ENCODE measurements at places on chromosomes 1 and 21.
A peak's percentile ranks its signal among the peaks of the same experiment; 100 is the strongest.

GRCh38 chr1:222798975-222799374 is 15.9 kb upstream of the DISP1 start:
- no peak for DNase-seq

GRCh38 chr1:88509379-88509778 is 174.7 kb upstream of the PKN2 start:
- DNase-seq = no peak

DNA sequence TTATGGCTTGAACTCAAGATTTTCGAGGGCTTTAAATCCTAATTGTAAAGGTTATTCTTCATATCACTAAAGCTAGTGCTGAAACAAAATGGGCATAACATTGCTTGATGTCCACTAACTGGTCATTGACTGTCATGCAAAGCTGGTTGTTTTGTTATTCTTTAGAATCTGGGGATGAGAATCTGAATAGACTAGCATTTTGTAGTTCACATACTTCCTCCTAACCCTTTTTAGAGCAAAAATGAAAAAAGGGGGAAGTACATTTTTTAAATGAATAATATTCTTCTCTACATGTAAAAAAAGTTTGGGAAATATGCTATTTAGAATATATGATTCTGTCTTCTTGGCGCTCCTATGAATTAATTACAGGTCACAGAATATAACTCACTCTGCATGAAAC is 72.2 kb upstream of the HMCN1 start:
- no peak for DNase-seq

- no peak for DNase-seq
Measured at GRCh38 chr21:45618287-45618686, 25.2 kb upstream of the PCBP3 start.

DNA sequence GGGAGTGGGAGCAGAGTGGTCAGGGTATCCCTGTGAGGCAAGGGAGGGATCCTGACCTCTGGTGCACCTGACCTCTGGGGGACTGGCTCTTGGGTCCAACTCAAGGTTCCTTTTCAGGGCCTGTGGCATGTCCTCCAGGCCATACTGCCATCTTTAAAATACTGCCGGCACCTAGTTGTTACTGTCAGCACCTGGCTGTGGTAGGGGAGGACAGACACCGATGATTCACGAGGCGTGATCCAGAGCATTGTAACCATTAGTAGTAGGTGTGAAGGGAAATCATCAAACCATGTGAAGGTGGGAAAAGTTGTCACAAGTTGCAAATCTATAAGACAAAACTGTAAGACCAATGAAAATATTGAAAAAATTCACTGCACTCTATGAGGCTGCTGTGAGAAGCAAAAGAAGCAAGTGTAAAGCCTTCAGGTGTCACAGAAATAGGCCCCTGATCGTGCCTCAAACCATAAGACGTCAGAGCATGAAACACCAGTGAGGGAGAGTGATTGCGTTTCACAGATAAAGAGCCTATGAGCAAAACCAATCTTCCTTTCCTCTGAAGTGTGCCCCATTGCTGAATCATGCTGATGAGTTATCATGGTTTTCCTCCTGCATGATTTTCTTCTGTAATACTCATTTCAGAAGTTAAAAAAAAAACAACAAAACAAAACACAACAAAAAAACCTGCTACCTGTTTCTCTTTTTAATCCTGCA is 55.3 kb downstream of the CDC7 start:
- DNase-seq = no peak

DNA sequence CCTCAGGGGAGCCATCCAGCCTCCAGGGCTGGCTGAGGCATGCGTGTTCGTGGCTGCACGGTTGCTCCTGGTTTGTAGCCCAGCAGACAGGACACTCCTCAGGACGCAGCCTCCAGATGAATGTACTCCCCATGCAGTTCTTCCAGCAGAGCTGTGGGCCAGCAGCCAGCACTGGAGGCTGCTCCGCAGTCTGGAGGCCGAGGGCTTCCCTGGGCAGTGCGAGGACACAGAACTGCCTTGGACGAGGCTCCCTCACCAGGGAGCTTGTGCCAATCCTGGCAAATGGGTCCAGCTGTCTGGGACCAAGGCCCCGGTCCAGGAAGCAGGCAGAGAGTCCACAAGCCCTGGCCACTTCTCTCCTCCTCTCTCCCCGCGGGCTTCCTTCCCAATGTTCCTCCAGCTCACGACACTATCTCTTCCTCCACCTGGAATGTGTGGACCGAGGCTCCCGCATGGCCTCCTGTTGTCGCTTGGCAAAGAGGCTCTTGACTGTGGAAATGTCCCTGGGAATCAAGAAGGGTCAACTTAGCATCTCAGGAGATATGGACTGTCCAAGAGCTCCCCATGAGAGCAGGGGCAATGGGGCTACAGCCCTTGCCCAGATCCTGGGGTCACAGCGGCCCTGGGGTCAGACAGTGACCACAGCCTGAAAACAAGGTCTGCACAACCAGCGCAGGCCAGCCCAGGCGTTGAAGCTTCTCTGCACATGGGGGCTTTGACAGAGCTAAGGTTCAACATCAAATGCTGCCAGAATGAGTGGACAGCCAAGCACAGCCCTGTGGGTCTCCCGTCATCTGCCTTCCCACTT is 5.3 kb downstream of the EDN2 start:
- DNase-seq = peak; percentile 51

- DNase-seq = peak; percentile 73
Measured at GRCh38 chr21:26849428-26850115, 4.4 kb upstream of the ADAMTS1 start.

- peak; percentile 53 for DNase-seq
Measured at GRCh38 chr1:230465691-230466090, 39.6 kb upstream of the PGBD5 start.

GRCh38 chr1:169240449-169241232 is 127.0 kb downstream of the NME7 start:
- DNase-seq = no peak

DNA sequence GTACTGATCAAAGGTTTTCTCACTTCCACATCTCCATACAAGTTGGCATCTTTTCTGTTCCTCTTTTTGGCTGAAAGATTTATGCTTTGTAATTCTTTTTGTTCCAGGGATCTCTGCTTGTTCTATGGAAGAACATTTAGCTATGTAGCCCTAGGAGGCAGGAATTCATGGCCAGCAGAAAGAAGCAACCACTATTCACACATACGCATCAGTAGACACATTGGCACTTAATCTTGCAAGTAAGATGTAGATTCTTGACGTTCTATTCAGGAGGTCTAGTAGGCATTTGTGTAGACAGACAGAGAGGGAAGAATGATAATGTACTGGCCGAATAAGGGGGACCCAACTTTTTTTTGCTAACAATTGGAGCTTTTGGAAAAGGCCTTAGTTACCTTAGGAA is 336.0 kb downstream of the NUF2 start:
- no peak for DNase-seq

DNA sequence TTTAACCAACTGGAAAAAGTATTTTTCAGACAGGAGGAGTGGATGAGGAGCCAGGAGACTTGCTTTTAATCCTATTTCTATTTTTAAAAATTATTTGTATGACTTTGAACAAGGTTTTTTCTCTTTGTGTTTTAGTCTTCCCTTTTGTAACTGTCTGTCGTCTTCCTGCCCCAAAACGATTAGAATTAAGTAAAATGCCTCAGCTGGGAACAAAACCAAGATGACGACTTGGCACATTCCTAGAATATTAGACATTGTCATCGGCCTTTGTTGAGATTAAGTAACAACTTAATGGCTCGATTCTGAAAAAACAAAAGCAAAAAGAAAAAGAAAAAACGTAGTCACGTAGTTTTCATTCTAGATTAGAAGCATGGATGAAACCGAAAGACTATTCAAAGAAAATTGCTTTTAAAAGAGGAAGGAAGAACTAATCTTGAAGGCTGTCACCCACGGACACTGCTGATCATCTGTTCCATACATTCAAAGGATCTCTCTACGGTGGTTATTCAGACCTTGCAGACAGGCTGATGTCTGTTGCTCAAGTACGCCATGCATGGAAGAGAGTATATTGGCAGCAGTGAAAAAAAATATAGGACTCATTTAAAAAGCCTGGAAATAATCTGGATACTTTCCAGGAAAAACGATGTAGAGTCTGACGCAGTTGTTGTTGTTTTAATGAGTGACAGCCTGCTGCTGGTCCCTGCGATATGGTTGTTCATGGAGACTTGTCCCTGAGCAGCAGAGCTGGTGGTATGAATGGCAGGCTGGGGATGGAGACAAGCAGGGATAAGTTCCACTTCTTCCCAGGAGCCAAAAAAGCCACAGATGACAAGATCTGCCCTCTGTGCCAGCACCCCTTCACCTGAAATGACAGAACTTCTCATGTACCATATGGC is 16.8 kb downstream of the GNG4 start:
- no peak for DNase-seq

- DNase-seq = no peak
Measured at GRCh38 chr1:54681358-54681757, 34.3 kb upstream of the TTC4 start.

DNA sequence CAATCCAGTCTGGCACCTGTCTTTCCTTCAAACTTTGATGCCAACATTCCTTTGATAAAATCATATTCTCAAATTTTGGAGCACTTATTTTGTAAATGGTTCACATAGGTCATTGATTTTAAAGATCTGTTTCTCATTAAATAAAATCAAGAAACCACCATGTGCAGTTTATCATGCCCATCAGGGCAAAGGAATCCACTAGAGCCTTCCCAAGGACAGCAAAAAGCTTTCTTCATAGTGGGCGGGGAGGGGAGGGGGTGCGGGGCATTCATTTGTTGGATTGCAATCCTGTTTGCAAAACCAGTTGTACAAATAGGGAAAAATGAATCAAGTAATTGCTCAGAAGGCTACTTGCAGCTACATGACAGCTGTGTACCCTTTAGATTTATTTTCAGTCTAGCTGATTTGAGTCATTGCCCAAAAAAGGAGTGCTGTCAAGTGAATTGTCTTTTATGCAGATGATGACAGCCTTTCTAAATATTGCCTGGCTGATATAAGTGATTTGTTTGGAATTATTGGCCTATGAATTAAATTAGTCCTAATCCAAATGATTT is 23.0 kb downstream of the LRRC8B start:
- peak; percentile 81 for DNase-seq

DNA sequence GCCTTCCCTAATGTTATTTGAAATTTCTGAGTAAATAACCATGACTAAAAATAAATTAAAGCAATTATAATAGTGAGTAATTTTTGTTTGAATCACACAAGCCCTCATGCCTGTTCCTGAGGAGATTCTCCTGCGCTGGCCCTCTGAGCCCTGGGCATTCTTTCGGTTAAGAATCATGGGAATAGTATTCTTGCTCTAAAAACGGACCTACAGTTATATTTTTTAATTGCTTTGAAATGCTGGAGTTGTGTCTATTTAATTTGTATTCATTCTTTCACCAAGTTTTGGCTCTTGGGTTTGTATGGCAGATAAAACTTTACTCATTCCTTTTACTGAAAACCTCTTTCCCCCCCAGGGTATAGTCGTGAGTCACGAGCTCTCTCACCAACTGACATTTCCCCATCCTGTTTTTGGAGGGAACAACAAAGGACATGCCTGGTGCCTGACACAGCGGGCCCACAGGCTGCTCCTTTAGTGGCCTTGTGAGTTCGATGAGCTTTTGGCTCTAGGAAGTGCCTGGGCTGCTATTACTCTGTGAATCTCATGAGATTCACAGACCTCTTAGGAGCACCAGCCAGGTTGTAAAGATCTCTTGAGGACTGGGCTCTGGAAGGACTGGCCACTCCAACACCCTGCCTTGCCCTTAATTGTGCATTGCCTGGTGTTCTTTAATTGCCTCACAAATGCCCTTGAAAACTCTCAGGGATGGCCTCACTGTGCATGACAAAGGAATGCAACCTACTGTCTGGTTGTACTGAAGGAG is 58.6 kb downstream of the DDR2 start:
- no peak for DNase-seq

DNA sequence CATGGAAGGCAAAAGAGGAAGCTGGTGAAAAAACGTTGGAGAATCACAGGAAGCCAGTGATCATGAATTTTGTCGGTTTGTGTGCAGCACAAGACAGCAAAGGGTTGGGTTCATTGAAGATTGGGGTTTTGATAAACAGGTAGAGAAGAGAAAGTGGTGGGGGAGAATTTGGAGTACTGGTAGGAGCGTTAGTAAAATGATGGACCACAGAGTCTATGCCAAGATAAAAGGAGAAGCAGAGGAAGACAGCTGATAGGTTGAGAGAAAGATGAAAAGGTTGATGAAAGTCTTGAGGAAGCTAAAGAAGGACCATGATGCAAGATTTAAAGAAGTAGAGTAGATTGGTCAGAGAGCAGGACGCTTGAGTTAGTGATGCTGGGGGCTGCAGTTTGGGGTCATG is 156.8 kb upstream of the POU3F1 start:
- DNase-seq = no peak

DNA sequence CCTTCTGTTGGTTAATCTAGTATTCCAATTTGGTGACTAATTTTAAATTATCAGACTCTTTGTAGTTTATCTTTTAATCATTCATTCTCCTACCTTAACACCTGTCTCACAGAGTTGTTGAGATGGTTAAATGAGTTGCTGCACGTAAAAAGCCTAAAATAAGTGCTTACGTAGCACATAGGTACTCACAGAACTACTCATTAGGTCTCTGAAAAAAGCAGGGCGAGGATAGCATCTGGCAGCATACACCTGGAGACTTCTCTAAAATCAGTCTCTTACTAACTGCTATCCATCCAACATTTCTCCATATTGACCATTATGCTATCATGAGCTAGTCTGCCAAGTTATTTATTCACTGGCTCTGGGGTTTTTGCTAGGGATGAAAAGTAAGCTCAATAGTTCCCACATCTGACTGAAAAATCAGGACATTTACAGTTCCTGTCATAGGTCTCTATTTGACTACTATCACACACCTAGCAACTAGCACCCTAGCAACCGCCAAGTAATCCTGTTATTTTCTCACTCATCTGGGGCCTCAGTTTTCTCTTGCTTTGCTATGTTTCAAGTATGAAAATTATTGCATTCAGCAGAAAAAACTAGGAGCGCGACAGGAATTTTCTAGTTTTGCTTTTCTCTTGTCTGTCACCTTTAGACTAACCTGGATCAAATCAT is 11.2 kb downstream of the CSDE1 start:
- DNase-seq = no peak

GRCh38 chr1:63730211-63730610 is 43.6 kb upstream of the ROR1 start:
- DNase-seq = peak; percentile 7

GRCh38 chr21:33668180-33668579 is 25.9 kb downstream of the ITSN1 start:
- no peak for DNase-seq

- DNase-seq = no peak
Measured at GRCh38 chr1:77465139-77465538, 183.3 kb downstream of the AK5 start.

DNA sequence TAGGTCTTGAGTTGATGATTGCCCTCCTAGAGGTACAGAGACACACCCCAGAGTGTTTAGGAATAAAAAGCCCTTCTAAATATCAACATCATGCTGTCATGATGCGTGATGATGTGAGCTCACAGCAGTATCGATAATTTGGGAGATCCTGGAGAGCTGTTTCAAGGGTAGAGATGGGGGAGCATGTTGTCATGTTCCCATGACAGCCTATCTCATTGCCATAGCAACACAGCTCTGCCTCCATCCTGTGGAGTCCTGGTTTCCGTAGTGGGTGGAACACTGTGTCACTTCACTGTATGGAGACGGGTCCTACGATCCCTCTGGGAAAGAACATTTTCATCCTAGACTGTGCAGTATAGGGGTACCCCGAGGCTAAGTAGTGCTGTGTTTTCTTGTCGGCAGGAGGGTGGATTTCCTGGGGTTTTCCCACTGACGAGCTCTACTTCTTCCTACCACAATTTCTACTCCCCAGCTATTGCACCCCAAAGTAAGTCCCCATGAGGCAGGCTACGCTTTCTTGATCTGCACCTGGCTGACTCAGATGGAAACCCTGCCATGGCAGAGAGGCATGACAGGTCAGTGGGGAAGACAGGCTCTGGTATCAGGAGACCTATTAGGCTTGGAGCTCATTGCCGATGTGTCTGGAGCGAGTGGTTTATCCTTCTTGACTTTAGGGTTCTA is 7.2 kb downstream of the KISS1 start:
- peak; percentile 74 for DNase-seq

All from Ammon's horn (tissue), 1 donor.